ENCODE measurements at places on chromosomes 6 and 20.

- no peak for DNase-seq
These were observed 144.5 kb downstream of the VEGFA start for GRCh38 chr6:43914272-43915147.

- DNase-seq = no peak
These were observed 76.0 kb downstream of the ANKRD6 start for GRCh38 chr6:89508755-89509563.

- no peak for DNase-seq
These were observed 186.8 kb downstream of the FUT9 start for GRCh38 chr6:96202571-96202970.

GRCh38 chr6:155994086-155994485 is 538.4 kb upstream of the NOX3 start:
- no peak for DNase-seq

GRCh38 chr20:63658749-63659187 is 656 bp downstream of the RTEL1 start:
- DNase-seq = no peak

DNA sequence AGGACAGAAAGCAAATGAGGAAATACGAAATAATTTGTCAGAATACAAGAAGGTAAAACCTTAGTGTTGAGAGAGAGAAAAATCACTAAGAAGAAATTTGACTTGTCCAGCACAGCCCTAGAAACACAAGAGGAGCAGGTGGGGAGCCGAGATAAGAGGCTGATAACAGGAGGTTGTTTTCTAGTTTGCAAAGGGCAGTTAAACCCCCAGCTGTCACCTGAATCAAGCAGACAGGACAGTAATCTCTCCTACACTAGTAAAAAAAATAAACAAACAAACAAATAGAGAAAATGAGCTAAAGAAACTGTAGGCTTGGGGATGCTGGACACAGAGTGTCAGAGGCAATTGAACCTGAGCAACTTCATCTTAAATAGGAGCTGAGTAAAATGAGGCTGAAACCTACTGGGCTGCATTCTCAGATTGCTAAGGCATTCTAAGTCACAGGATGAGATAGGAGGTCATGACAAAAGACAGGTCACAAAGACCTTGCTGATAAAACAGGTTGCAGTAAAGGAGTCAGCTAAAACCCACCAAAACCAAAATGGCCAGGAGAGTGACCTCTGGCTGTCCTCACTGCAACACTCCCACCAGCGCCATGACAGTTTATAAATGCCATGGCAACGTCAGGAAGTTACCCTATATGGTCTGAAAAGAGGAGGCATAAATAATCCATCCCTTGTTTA is 40.4 kb downstream of the FAM184A start:
- peak; percentile 37 for DNase-seq

DNA sequence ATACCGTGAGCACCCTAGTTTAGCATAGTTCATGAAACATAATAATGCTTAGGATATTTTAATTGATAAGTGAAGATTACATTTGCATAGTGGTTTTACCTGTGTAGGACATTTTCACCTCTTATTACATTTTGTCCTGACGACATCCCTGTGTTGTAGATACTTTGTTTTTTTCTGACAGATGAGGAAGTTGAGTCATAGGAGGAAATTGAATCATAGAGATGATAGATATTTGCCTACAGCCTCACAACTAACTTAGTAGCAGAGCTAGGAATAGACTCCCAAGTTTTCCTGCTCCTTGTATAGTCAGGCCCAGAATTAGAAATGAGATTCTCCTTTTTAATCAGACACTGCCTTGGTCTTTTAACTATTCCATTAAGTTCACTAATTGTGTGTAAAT is 100.5 kb upstream of the SUPT3H start:
- no peak for DNase-seq
